ENCODE measurements at places on chromosomes 12 and 14.

DNA sequence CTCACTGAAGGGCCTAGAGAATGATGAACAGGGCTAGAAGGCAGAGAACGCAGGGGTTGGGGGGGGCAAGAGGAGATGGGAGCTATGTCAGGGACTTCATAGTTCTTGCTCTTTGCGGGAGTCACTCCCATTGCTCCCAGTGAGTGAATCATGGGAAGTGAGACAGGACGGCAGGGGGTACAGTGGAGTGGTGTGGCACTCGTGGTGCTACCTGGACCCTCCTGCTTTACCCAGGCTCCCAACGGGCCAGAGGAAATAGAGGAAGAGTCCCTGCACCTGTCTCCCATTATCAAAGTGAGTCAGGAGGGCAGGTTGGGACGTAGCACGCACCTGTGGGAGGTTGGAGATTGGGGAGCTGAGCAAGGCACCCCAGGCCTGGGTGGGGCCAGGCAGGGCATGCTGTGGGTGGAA, 1.3 kb upstream of the KRT8 start:
- no peak for DNase-seq

DNA sequence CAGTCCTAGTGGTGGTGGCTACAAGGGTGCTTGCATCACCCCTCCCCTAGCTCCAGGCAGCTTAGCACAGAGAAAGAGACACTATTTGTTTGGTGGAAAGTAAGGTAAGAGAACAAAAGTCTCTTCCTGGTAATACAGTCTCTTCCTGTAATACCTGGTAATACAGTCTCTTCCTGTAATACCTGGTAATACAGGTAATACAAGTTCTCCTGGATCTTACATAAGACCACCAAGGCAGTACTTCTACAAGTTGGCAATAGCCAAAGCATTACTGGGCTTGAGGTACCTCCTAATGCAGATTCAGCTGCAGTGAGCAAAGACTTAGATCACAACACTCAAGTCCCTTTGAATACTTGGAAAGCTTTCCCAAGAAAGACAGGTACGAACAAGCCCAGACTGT, 77.0 kb downstream of the CATSPERB start:
- no peak for DNase-seq

DNA sequence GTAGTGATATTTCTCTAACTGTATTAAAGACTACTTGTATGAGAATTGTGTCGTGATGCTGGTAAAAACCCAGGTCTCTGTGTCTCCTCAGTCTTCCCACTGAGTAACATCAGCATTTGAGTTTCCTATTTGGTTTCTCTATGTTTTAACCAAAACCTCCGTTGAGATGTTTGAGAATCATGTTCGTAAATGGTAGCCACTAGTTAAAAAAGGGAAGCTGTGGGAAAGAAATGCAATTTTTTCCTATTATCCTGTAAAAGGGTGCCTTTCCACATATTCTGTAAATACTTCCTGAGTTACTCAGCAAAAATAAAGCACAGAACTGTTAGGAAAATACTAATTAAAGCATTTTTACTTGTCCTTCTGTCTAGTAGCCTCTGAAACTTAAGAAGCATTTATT, 7.0 kb downstream of the CLEC1B start:
- DNase-seq: no peak

DNA sequence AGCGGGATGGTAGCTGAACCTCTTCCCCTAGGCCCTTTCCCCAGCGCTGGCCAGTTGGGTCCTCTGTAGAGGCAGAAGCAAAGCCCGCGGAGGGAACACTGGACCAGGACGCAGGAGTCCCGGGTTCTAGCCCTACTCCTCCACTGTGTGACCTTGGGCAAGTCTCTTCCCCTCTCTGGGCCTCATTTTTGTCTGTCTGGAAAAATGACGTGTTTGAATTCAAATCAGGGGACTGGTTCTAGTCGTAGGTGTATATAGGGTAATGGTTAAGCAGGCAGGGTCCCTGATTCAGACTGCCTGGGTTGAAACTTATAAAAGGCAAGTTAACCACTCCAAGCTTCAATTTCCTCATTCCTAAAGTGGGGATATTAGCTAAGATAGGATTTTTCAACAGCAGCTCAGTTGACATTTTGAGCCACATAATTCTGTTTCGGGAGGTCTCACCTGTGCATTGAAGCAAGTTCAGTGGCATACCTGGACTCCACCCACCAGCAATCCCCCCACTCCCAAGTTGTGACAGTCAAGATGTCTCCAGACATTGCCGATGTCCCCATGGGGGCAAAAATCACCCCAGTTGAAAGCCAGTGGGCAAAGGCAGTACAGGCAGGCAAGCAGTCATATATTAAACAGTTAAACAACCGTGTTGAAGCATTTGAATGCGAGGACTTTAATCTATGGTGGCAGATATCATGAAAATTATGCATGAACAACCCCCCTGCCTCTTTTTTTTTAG, 899 bp downstream of the TPCN1 start:
- no peak for DNase-seq

All from NCI-H2081 treated with DMSO at 0.1 percent for 48 hours (cell line).